Mesenteric fat pad (tissue), 1 donor: ENCODE measurements at places on chromosomes 16 and 17. TPM values are rescaled to one million over a fixed set of nuclear protein-coding genes. Genes with fewer than 3 reads are reported as not detected.

RTN4RL1 gene
- total RNA-seq: 11.2 TPM

NLE1 gene
- 14.0 TPM for total RNA-seq

RUNDC3A gene
- 0.13 TPM for total RNA-seq

- no peak for DNase-seq
Observed at GRCh38 chr16:31861455-31861854, 12.2 kb upstream of the ZNF267 start.

DNA sequence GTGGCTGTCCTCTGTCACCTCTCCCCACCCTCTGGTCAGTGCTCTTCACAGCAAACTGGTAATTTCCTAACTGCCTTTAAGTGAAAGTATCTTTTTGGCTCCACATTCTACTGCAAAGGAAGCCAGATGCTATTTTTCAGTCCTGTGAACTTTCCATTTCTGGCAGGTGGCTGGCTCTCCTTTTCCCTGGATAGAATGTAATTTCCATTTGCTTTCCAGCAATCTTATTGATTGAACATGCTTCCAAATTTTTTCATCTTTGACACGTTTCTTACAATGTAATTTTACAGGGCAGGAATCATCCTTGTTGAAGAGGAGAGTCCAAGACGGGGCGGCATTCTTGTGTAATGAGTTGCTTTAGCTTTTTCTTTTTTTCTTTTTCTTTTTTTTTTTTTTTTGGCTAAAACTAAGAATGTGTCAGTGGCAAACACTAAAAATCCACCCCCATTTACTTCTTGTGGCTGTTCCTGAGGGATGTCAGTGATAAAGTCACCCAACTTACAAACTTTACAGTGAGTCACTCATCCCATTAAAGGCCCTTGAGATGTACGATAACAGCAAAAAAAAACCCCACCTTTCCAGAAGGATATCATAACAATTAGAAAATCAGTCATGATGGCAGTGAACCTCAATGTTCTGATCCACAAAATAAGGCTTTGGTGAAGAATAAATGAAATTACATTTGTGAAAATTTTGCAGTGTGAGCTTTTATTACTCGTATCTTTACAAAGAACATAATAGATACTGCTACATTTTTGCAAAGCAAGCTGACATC, 29.4 kb upstream of the PRKCA start:
- no peak for DNase-seq
